ENCODE measurements at places on chromosomes 5 and 9.

DNA sequence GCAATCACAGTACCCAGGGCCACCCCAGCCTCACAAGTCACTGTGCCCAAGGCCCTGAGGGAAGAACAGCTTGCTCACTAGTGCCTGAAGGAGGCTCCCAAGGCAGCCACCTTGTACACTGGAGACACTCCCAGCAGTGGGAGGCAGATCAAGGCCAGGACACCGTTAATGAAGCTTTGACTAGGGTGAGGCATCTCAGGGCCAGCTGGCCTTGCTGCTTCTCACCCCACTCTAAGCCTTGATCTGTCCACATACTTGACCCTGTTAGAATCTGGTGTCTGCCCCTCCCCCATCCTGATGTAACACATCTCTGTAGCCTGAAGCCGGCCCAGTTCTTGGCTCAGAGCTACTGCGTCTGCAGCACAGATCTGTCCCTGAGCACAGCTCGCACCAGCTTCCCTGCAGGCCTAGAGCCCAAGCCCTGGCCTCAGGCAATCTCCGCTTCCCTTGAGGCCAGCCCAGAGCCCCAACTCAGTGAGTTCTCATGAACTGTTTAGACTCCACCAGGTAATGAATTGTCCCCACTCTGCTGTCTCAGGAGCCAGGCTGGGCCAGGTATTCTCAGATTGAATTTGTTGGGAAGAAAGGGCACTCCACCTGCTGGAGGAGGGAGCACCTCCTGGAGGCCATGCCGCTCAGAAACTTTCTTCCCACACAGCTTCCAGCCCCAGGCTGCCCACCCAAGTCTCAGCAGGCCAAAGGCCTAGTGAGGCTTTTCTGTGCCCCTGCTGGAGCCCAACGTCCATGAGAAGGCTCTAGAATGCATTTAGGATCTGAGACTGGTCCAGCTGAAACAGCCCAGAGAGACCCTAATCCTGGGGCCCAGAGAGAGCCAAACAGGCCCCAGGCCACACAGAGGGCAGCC lies 13.4 kb upstream of the JADE2 start:
- no peak for DNase-seq

- no peak for DNase-seq
These were observed 210.9 kb downstream of the GAPVD1 start for GRCh38 chr9:125472562-125472925.

DNA sequence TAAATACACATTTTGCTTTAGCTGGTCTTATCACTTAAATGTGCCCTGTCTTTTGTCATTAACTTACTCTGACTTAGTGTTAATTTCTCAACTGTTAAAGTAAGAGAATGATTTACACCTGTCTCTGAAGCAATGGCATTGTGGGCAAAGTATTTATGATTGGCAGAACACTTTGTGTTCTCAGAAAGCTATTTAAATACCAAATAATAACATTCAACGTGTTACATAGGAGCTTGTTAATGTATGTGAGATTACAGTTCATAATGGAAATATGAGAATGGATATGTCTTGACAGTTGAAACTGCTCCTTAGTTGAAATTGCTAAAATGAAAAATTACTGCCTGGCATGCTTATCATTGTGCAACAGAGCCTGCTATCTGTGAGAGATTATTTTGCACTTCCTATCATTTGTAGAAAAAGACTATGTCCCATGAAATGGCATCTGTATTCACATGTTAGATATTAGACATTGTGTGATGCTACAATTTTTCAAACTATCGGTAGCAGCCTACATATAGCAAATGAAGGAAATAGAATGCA lies 46.1 kb downstream of the PRR16 start:
- DNase-seq = no peak

GRCh38 chr5:157029457-157029856 lies 29.5 kb downstream of the HAVCR1 start:
- DNase-seq = no peak

- DNase-seq = no peak
These were observed 145.0 kb upstream of the PCA3 start for GRCh38 chr9:76619197-76619596.
